Femur (tissue), 1 donor: ENCODE measurements at places on chromosomes 7 and 10.

GRCh38 chr10:76040107-76040829 is 608.8 kb downstream of the LRMDA start:
- DNase-seq, result no peak

DNA sequence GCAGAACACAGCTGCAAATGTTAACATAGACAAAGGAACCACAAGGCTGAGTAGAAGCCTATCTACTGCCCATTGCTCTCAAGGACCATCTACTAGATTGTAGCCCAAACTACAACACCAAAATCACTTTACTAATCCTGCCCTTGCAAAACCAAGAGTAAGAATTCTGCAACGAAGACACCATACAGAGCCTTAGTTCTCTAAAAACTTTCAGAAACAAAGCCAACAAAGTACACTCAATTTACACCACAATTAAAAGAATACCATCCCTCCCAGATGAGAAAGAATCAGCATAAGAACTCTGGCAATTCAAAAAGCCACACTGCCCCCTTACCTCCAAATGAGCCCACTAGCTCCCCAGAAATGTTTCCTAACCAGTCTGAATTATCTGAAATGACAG is 294.3 kb downstream of the CTNNA3 start:
- DNase-seq, result no peak

- no peak for DNase-seq
Observed at GRCh38 chr7:2437537-2438148, 34.2 kb downstream of the CHST12 start.

- no peak for DNase-seq
Observed at GRCh38 chr10:22570733-22571430, 143.5 kb downstream of the PIP4K2A start.

GRCh38 chr7:27100694-27101170 is 1.8 kb downstream of the HOXA2 start:
- DNase-seq, result no peak

DNA sequence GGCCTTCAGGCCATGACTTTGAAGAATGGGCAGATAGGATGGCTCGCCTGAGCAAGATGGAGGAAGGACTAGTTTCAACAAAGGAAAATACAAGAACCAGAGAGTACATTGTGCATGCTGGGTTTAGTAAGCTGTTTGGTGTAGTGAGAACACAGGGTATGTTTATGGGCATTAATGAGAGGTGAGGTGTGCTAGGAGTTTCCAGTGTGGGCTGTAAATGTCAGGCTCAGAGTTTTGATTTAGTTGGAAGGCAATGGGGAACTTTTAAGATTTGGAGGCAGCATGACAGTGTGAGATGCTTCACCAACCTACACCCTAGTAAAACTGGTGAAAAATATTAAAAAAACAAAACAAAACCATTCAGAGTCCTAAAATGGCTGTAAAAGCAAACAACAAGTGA is 13.3 kb downstream of the IGFBP1 start:
- DNase-seq, result no peak

GRCh38 chr7:152754075-152754730 is 5.3 kb upstream of the ACTR3B start:
- no peak for DNase-seq

DNA sequence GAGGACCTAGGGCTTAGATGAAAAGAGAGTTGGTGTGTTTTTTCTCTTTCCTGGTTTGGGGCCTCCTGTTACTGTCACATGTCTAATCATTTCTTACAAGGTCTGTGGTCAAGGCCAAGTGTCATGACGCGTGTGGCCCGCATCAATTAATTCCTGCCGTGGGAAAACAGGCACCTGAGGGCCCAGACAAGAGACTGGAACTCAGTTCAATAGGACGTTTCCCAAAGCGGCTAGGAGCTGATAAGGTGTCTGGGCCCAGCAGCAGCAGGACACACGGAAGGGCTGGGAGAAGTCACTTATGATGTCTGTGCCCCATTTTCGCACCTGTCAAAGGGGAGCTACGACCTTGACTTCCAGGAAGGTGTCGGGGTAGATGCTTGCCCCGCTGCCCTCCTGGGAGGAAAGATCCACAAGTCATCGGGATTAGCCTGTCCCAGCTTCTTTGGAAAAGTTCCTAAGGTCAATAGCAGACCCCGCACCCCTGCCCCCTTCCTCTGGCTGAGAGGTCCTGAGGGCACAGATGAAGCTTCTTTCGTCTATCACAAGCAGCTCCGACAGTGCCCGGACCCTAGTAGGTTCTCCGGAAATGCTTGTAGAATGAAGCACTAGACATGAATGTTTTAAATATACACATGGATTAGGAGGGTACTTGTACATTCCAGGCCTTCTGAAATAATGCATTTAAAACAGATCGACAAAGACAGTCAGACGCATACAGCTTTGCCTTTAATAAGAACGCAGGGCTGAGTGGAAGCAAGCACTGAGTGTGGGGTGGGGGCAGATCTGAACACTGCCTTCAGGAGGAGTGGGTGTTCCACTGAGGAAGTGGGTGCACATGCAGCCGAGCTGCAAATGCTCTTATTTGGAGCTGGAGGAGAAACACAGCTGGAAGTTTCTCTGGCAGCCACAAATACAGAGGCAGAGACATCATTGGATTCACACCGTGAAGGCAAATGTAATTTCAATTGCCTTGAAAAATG is 237.5 kb upstream of the GRB10 start:
- no peak for DNase-seq

GRCh38 chr10:27513451-27514191 is 9.5 kb downstream of the RAB18 start:
- DNase-seq, result peak; percentile 38

GRCh38 chr10:100229819-100230422 is 525 bp upstream of the CHUK start:
- DNase-seq, result no peak

DNA sequence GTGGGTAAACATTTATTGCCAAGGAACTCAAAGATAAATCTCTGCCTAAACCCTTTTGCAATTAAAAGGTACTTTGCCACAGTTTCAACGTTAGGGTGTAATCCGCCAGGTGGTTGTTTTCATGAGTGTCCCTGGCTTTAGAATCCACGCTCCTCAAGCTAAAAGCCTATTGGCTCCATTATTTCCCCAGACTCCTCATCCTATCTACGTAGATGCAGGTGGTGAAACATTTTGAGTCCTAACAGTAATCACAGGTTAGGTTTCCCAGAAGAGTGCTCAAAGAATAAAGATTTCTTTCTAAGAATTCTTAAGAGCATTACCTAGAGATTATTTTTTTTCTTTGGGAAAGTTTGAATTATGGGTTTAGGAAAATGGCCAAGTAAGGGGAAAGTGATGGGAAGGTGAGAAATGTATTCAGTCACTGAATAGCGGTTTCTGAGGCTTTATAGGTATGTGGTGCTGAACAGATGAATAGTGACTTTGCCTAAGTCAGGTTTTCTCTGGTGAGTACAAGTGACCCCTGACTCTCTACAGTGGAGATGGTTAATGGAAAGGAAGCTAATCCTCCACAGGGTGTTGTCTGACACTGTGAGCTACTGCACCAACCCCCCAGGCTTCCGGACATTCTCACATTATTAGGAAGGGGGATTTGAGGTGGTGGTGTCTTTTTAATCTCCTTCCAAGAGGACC is 60.2 kb downstream of the NRP1 start:
- DNase-seq, result no peak

- DNase-seq, result no peak
Observed at GRCh38 chr10:35577926-35578617, 27.1 kb upstream of the GJD4 start.

DNA sequence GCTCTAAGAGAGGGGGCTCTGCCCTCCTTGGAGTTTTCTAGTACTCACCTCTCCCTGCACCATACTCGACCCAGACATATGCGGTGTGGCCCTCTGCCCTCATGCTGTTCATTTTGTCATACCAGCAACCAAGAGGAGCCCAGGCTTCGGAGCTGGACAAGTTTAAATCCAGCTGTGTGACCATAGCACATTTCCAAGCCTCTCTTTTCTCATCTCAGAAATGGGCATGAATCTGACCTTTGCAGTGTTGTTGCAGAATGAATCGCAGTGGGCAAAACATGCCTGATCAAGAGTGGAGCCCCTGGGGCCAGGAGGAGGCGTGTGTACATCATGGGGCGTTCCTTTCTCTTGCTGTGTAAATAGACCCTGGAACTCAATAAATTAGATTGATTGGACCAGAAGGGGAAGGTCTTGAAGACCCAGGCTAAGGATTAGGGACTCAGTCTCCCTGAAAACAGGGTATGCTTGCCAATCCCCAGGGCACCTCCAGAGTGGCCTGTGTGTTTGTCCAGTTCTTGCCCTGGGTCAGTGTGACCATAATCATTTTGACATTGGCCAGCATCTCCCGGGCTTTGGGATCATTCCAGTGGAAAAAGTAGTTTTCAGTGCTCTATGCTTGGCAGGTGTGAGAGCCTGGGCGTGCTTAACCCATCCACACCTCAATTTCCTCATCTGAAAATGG is 59.6 kb downstream of the ZMIZ1 start:
- no peak for DNase-seq

DNA sequence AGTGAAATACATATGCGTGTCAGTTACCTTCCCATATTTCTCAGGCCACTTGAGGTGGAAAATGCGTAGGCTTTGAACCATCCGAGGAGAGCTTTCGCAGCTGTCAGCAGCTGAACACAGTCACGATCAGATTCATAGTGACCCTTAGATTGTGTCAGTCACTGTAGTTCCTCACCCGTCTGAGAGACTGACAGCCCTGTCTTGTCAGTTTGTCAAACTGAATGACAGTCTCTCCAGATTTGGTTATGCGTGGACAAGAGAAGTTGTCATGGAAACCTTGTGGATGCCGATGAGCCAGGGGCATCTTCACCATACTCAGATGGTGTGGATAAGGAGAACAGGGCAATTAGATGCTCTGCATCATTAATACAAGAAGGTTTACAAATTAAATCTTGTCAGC is 546.3 kb downstream of the TYW1 start:
- no peak for DNase-seq

DNA sequence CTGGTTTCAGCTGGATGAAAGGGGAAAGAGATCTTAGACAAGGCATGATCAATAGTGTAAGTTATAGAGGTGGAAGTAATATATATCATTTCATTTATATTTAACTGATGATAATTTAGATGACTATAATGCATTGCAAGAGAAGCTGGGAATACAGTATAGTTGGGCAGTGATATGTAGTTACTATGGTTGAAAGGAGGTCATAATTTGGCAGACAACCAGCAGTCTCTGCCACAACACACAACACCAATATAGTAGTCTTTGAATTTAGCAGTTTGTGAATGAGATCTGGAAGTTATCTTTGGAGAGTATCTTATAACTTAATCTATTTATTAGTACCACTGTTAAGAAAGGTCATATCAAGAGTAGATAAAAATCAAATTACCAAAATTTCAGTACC is 39.9 kb downstream of the TAX1BP1 start:
- DNase-seq, result no peak

- no peak for DNase-seq
Observed at GRCh38 chr10:4338768-4339167, 487.2 kb upstream of the AKR1E2 start.

GRCh38 chr10:80530816-80531215 is 6.9 kb upstream of the SH2D4B start:
- no peak for DNase-seq

DNA sequence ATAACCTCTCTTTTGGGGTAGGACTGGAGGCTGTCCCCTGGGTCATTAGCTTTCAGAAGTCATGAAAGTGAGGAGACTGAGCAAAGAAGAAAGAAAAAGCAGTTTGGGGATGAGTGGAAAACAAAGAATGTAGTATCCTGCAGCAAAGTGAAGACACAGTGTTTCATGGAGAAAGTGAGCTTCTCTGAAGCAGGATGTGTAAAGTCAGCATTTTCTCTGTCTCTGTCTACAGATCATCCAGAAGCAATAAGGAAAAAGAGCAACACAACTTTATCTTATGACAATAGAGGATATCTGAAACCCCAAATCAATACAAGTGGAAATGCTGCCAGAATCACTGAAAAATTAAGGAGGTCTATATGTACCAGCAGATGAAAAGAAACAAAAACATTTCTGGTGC is 28.4 kb upstream of the ZNF248 start:
- DNase-seq, result no peak

DNA sequence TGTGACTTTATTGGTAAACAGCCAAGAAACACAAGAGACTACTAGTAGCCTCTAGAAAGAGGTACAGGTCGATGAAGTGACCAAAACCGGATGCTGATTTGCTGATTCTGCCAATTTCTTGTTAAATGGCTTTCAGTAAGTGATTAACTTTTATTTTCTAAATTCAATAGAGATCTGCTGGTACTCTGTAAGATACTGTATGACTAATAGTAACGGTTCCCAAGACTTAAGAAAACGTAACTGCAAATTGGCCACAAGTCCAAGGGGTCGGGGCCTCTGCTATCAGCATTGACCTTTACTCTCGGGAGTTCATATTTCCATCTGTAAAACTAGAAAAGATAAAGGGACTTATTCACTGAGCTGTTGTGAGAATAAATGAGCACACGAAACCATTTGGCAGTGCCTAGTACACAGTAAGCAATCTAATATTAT is 1.4 kb downstream of the FAM3C start:
- no peak for DNase-seq
